ENCODE measurements at places on chromosomes 11 and 22.

- DNase-seq = no peak
Observed at GRCh38 chr11:122089111-122089510, 26.9 kb downstream of the BLID start.

GRCh38 chr11:10522276-10522675 lies 18.7 kb downstream of the RNF141 start:
- DNase-seq = no peak

DNA sequence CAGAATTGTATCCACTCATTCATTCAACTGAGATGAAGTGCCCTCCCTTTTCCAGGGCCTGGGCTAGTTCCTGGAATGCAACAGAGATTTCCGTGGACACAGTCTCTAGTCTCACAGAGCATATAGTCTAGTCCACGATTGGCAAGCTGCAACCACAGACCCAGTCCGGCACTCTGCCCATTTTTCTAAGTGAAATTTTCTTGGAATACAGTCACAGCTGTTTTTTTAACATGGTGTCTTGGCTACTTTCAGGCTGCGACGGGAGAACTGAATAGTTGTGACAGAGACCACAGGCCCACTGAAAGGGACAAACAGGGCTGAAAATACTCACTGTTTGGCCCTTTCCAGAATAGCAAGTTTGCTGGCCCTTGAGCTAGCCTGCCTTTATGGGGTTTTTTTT lies 29.2 kb downstream of the ALG12 start:
- DNase-seq = no peak

GRCh38 chr11:102709201-102709945 lies 3.8 kb upstream of the MMP27 start:
- peak; percentile 18 for DNase-seq

DNA sequence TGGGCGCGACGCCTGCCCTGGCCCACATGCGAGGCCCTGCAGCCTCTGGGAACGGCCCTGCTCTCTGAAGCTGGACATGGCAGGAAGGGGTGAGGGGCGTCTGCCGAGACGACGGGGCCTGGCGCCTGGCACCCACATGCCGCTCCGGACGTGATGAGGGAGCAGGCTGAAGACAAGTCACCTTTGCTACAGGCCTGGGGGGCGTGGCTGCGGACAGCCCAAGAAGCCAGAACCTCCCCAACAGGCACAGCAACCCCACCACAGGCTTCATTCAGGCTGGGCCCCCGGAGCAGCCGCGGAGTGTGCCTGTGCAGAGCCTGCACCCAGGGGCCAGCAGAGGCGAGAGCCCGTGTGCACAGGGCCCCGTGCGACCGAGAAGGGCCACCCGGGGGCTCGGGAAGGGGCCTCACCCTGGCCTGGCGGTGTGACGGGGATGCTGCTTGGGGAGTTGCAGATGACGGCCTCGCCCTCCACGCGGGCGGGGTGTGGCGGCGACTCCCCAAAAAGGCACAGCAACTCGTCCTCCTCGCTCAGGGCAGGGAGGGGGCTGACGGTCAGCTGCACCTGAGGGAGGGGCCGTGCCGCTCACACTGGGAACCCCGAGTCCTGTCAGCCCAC lies 16.6 kb upstream of the MAPK11 start:
- DNase-seq = no peak
